Nephron progenitor cell (in vitro differentiated cells): ENCODE measurements at places on chromosomes 7 and 10.

GRCh38 chr10:3412071-3412582 lies 239.5 kb upstream of the PITRM1 start:
- DNase-seq, result no peak

GRCh38 chr7:64558323-64558705 lies 4.6 kb downstream of the ZNF680 start:
- DNase-seq, result no peak

DNA sequence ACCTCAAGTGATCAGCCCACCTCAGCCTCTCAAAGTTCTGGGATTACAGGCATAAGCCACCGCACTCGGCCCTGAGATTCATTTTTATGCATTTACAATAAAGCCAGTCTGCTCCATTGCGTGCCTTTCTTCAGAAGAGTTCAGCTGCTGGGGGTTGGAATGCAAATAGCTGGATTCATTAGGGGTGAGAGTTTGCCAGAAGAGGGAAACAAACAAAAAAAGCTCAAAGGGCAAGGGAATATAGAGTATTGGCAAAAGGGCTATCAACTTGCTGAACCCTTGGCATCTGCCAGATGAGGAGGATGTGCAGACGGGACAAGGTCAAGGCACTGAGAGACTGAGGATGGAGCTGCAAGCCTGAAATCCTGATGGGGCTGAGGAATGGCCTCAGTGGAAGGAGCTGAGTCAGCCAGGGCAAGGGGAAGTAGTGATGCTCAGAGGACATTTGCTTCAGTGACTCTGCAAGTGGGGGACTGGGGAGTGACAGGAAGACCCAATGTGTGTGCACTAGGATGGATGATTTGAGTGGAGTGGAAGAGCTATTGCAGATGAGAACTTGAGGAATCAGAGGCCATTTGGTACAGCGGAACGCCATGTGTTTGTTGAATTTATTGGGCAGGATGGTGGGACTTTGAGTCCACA lies 75.0 kb upstream of the ARMC3 start:
- no peak for DNase-seq

- DNase-seq, result no peak
These were observed 14.5 kb upstream of the PAX4 start for GRCh38 chr7:127632276-127632910.

- DNase-seq, result no peak
These were observed 18.7 kb upstream of the ITGA8 start for GRCh38 chr10:15738270-15738925.

DNA sequence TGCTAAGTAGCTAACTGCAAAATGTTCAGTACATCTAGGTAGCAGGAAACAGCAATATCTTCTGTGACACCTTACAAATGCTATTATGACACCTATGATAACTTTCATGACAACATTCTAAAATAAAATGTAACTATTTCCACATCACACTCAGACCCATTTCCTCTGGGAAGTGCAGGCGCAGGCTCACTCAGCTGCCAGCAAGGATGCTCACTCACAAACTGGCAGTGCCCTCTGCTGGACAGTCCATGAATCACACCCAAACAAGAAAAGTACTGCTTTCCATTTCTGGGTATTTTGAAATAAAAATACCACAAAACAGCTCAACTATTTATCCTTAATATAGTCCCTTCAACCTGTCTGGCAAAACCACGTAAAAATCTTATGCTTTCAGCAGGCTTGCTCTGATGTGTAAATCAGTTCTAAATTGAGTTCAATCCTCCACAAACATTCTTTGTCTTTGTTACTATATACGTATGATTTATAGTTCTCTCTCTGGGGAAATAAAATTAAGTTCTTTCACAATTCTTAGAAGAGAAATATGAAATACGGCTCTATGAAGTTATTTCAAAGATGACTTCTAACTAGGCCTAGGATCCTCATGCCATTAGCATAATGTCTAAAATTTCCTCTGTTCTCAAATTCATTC lies 176.6 kb downstream of the PARD3 start:
- peak; percentile 85 for DNase-seq

- no peak for DNase-seq
These were observed 22.7 kb downstream of the CYP2C19 start for GRCh38 chr10:94785211-94785610.

- no peak for DNase-seq
These were observed 483.8 kb downstream of the TFEC start for GRCh38 chr7:115546790-115547189.

DNA sequence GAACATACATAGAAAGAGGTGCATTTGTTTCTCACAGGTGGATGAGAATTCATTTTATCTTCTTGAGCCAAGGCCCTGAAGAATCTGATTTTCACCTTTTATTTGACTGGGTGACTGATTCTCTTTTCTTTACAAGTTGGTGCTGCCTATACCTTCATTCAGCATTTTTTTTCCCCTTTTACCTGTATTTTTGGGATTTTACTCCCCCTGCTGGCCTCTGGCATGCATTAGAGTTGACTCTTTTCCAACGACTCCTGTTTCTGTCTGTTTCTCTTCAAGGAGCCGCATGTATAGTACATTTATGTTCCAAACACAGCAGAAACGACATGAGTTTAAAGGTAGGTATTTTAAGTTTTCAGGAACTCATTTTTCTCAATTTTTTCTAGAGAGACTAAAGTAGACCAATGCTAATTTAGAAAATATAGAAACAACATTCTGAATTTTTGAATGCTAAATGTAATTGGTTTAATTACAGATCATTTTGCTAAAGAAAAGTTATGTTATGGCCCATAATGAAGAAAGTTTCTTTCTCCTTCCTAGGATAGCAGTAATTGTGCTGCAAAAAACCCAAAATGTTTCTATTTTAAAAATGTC lies 149.8 kb upstream of the HDAC9 start:
- DNase-seq, result peak; percentile 53

DNA sequence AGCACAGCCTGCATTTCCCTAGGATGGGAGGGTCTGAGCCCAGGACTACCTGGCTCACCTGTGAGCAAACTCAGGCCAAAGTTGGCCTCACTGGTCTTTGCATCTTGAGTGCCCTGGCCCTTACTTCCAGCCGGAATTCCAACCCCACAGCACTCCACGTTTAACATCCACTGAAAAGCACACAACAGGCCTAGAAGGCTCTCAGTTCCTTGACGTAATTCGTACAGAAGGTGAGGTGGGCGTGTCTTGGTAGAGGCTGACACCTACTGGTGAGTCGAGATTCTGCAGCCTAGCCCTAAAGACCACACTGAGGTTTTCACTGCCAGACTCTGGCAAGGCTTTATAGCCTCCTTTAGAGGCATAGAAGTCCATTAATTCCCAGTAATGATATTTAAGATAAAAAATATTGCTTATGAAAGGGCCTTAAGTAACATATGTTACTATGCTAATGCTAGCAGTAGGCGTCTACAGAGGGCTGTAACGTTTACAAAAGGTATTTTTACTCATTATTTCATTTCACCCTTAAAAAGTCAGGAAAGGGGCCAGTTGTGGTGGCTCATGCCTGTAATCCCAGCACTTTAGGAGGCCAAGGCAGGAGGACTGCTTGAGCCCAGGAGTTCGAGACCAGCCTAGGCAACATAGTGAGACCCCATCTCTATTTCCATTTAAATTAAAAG lies 95.8 kb downstream of the HIP1 start:
- peak; percentile 41 for DNase-seq

DNA sequence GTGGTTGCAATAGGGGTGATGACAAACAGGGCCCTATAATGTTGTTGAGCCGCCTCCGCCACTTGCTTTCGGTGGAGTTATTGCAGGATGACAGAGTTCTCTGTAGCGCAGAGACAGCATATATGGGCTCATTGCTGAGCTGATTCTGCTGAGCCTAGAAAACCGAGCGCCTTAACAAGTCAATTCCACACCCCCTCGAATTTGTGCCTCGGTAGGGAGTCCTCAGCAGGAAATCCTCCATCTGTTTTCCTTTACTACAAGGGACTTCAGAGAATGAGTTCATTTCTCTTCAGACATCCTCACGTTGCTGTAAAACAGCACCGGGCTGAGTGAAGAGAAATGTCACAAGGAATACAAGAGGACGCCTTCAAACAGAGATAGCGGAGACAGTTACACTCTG lies 90.7 kb upstream of the KIAA1217 start:
- no peak for DNase-seq

DNA sequence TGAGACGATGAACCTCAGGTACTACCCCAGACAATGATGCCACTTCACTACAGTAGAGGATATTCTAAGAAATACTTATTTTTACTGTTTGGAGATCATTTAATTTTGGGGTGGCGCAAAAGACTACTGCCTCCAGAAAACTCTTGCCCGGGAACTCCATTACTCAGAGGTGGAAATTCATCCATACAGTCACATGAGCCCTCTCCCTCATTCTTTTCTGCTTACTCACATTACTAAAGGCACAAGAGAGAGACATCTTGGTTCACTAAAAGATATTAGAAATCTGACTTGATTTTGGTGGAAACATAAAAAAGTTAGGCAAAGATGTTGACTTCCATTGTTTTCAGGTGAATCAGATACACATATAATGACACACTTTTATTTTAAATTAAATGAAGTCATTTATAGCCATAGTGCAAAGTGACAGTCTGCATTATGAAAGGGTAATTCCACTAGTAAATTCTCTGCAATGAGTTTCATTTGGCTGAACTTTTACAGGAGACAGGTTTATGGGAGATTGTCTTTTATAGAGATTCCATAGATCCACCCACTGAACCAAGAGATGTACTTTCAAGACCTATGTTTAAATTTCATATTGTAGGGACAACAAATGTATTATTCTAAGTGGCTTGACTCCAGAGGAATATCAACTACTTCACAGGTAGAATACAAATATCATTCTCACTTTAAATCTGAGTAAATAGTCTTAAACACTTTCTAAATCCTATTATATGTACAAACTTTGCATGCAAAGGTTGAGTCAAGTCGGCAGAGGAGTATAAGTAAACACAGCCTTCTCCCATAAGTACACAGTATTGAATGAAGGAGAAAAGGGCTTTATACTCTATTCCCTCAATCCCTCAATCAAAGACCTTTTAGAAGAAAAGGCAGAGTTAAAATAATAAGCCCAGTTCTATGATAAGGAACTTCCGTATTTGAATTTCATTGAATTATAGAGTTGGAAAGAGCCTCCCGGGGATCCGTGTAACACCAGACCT lies 18.8 kb downstream of the NEBL start:
- DNase-seq, result no peak

DNA sequence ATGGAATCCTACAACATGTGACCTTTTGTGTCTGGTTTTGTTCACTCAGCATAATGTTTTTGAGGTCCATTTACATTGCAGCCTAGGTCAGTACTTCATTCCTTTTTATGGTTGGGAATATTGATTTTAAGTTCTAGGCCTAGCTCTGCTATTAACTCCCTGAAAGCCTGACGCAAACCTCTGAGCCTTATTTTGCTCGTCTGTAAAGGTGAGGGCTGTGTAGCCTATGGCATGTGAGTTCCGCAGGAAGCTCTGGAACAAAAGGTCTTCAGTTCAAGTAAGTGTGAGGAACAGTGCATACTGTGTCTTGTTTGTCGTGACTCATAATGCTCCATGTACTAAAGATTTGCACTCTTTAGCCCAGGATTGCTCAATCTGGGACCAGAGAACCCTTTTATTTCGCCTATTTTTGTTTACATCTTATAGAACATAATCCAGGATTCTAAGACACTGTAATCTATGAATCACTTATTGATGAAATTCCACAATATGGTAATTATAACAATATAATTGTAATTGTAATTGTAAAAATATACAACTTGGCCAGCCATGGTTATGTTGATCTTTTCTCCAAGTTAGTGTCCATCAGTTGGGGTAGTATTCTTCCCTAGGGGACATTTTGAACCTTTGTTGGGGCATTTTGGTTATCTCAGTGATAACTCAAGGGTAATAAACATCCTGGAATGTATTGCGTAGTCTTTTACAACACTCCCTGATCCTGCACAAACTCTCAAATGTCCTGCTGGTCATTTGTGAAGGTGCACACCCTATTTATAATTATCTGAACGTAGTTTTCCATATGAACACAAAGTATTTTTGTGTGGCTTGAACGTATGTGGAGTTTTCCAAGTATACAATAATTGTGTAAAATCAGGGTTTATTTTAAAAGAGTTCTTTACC lies 184.7 kb downstream of the VTI1A start:
- no peak for DNase-seq

GRCh38 chr10:30825495-30825894 lies 195.9 kb upstream of the LYZL2 start:
- no peak for DNase-seq

DNA sequence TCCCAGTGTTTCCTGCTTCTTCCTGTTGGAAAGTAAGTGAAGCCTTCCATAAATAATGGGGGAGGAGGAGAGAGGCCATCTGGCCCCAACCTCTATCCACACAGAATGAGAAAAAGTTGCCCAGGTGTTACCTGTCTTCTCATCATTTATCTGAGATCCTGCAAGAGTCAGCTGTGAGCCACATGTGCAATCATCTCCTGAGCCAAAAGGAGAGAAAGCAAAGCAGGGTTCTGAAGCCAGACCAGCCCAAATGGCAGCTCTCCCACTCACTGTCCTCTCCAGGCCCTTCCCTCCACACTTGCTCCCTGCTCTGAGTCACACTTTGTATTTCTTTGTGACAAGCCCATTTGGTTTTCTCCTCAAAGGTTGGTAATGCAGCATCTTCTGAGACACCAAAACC lies 65.9 kb downstream of the FAM204A start:
- DNase-seq, result no peak

- DNase-seq, result no peak
These were observed 50.8 kb downstream of the ESYT2 start for GRCh38 chr7:158778471-158778870.

DNA sequence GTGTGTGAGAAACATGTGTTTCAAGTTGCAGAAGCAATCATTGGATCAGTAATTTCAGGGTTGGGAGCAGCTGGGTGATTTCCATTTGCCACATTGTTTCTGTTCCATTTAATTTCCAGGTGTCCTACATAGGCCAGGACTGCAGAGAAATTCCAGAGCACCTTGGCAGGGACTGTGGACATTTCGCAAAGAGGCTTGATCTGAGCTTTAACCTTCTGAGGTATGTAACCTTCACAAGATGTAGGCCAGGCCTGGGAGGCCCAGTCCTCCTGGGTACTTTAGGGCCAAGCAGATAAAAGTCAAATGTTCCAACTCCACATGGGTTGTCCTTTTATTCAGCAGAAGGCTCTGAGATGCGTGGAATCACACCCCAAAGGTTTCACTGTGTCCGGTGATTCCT lies 6.9 kb downstream of the LRMDA start:
- no peak for DNase-seq

- no peak for DNase-seq
These were observed 47.7 kb downstream of the CLEC2L start for GRCh38 chr7:139571190-139571589.

GRCh38 chr7:81690251-81690650 lies 79.6 kb downstream of the HGF start:
- DNase-seq, result peak; percentile 1

DNA sequence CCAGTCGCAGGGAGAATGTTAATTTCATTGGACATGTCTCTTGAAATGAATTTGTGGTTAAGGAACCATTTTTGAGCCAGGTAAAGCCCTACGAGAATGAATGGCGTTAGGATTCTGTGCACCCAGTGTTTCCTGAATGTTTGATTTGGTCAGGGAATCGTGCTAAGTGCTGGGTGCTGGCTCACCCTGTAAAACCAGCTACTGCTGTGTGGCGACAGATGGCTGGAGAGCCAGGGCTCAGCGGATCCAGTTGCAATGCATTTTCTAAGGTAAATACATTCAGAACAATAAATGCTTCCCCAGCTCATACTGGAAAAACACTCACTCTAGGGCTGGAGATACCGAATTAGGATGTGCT lies 355.5 kb downstream of the GLRX3 start:
- DNase-seq, result no peak
